ENCODE measurements at places on chromosomes 3 and 15.

DNA sequence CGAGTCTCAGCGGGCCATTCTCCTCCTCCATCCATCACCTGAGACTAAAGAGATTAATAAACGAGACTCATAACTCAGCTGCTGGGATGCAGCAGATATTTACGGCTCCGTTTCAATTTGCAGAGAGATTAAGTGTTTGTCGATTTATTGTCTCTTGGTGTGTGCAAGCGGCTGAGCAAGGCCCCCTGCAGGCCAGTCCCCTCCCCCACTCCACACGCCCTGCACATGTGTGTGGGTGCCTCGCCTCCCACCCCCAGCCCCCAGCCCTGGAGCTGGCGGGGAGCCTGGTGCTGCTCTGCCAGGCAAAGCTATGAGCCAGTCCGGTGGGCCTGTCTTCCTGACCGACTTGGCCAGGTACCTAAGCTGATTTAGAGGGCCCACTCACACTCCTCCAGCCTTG lies 63.0 kb downstream of the CYP11A1 start:
- DNase-seq, result no peak

- no peak for DNase-seq
Observed at GRCh38 chr15:77616072-77616471, 16.6 kb downstream of the LINGO1 start.

- DNase-seq, result no peak
Observed at GRCh38 chr3:30996467-30996866, 102.0 kb upstream of the GADL1 start.

GRCh38 chr15:100163961-100164360 lies 177.8 kb downstream of the ADAMTS17 start:
- no peak for DNase-seq

GRCh38 chr3:134879990-134880389 lies 84.9 kb downstream of the EPHB1 start:
- DNase-seq, result no peak

- no peak for DNase-seq
Observed at GRCh38 chr3:63067999-63068645, 192.9 kb upstream of the CADPS start.

DNA sequence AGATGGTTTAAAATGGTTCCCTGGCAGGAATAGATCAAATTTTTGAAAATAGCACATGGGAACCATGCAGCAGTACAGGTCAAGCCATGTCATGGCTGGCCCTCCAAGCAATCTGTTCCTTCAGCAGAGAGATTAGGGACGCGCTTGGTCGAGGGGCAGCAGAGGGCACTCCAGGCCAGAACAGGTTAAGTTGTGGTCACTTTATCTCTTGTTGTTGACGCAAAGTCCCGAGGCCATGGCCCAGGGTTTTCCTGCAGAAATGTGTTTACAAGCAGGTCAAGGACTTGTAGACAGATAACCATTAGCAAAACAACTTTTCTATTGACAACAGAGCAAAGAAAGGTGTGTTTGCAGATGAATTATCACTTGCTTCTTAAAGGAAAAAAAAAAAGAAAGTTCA lies 570.0 kb upstream of the NR2F2 start:
- DNase-seq, result no peak

- DNase-seq, result no peak
Observed at GRCh38 chr3:41508063-41508696, 308.9 kb downstream of the CTNNB1 start.

- DNase-seq, result no peak
Observed at GRCh38 chr3:4825436-4826236, 153.6 kb upstream of the BHLHE40 start.

- no peak for DNase-seq
Observed at GRCh38 chr3:122928396-122929187, 99.0 kb downstream of the SEMA5B start.

DNA sequence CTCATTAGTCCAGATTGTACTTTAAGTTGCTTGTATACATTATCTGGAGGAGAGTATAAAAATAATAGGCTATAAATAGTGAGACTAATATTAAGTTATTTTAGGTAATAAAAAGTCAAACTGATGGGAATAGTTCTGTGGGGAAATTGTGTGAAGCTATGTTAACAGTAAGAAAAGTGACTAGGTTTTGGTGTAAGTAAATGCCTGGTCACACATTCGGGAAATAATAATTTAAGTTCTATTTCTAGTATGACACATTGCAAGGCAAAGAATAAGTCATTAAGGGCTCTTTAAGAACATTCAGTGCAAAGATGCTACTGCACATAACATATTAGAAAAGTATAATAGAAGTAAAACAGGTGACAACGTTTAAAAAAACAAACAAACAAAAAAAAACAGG lies 18.8 kb upstream of the NRROS start:
- DNase-seq, result no peak

DNA sequence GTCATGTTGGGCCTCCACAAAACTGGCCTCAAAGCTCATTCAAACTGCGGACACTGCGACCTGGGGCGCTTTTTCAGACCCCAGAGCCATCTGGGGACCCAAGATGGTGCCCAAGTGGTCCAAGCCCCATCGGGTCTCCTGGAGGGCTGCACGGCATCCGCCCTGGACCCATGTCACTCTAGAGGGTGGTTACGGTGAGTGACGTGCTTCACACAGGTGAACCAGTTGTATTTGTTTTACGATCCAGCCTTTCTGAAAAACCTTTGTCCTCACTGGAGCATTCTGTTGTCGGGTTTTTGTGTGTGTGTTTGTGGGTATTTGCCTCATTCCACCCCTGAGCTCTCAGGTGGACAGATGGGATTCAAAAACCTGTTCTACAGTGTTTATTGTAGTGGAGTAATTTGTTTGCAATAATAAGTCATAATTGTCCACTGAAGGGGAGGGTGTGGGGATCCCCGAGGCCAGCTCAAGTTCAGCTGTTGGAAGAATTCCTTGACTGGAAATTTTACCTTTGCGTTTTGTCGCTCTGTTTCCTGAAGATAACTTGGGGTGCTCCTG lies 1.9 kb downstream of the SLC51A start:
- no peak for DNase-seq

GRCh38 chr15:75599401-75599800 lies 20.3 kb upstream of the PTPN9 start:
- DNase-seq, result no peak

DNA sequence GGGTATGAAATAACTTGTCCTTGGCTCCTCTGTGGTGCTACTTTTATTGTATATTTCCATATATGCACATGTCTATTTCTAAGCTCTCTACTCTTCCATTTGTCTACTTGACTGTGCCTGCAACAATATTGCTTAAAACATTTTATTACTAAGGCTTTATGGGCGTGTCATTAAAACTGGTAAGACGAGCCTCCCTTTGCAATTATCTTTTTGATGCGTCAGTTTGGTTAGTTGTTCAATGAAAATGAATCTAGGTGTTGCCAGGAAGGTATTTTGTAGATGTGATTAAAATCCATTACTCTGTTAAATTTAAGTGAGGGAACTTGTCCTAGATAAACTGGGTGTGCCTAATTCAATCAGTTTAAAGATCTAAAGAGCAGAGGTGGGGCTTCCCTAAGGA lies 12.9 kb upstream of the TRA2B start:
- DNase-seq, result no peak

- no peak for DNase-seq
Observed at GRCh38 chr3:195911946-195912270, 3.6 kb upstream of the TNK2 start.

DNA sequence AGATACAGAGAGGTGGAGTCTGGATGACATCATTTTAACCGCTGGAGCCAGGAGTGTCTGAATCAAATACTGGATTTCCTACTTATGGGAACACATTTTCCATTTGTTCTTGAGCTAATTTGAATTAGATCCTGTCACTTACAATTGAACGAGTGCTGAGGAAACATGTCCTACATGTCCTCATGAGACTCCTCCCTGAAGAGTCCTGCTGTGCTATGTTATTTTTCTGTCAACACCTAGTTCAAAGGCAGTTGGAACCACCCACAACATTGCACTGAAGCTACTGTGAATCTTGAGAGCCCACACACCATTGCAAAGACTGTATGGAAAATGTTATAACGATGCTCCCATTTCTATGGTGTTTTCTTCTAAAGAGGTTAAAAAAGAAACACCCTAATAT lies 123.5 kb upstream of the CRBN start:
- no peak for DNase-seq

- DNase-seq, result no peak
Observed at GRCh38 chr3:54146506-54147239, 24.3 kb downstream of the CACNA2D3 start.

GRCh38 chr15:42102646-42103235 lies 8.4 kb upstream of the PLA2G4D start:
- DNase-seq, result no peak

DNA sequence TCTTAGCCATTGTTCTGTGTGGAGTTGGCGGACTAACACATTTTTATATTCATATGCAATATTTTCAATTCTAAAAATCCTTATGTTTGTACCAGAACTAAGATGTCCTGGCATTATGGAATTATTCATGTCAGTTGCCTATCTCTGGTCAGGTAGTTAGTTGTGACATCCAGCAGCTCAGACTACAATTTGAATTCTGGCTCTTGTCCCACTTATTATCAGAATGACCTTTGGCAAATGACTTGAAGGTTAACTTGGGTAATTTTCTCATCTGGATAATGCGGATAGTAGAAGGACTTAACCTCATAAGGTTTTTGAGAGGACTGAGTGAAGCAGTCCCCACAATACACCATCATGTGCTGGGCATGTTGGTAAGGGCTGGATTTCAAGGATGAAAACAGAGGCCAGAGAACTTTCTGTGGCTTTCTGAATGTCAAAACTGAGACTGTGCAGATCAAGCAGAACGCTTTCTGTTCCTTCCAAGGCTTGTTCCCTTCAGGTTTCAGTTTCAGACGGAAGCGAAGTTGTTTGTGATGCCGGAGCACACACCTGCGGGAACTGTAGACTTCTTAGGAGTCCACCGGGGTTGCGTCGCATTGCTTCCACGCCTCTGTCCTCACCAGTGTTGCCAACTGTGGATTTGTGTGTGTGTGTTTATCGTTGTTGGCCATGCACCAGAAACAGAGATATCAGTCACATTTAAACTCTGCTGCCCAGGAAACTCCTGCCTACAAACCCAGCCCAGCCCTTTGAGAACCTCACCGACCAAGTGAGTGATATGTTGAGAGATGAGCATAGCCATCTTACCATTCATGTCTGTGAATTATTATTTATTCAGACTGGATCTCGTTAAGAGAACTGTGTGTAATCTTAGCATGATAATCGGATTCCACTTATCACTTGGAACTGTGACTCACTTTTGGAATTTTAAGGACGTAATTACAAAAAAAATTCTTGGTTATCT lies 76.0 kb downstream of the PTPRG start:
- DNase-seq, result no peak

GRCh38 chr3:9078561-9079240 lies 115.4 kb upstream of the RAD18 start:
- DNase-seq, result no peak

- DNase-seq, result no peak
Observed at GRCh38 chr3:123383091-123384053, 65.5 kb downstream of the ADCY5 start.

GRCh38 chr3:125165189-125165947 lies 47.2 kb downstream of the SLC12A8 start:
- no peak for DNase-seq

- DNase-seq, result no peak
Observed at GRCh38 chr15:57343498-57343897, 32.8 kb upstream of the CGNL1 start.

GRCh38 chr3:24521420-24522145 lies 26.9 kb upstream of the THRB start:
- DNase-seq, result no peak

GRCh38 chr3:25572919-25573385 lies 91.8 kb downstream of the TOP2B start:
- no peak for DNase-seq

DNA sequence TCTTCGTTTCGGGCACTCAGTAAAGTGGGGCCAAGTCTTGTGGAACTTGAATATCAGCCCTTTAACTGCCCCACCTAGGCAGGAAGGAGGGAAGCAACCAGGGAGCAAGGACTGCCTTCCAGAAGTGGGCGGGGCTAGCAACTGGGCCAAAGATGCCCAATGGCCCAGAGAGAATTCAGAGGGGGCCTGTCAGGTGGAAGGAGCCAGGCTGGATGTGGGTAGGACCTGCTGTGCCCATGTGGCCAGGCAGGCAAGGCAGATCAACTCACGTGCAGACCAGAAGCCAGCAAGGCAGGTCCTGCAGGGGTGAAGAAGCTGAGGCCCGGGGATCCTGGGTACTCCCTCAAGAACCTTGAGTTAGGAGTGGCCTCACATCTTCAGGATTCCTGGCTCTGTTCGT lies 5.5 kb downstream of the MAP6D1 start:
- DNase-seq, result no peak

- DNase-seq, result no peak
Observed at GRCh38 chr15:89109238-89109637, 21.0 kb downstream of the ABHD2 start.

DNA sequence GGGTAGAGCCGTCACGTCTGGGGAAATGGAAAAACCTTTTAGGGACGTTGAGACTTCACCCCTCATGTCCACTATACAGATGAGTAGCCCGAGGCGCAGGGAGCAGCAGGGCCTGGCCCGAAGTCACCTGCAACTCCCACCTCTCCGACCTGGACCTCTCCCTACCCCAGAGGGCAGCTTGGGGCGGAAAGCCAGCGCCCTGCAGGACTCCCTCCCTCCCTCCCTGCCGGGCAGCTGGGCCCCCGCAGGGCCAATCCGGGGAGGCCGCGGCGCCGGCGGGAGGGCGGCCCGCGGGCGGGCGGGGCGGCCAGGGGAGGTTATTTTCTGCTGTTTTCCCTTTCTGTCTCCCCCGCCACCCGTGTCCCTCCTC lies 2.0 kb downstream of the WNT7A start:
- DNase-seq, result no peak

DNA sequence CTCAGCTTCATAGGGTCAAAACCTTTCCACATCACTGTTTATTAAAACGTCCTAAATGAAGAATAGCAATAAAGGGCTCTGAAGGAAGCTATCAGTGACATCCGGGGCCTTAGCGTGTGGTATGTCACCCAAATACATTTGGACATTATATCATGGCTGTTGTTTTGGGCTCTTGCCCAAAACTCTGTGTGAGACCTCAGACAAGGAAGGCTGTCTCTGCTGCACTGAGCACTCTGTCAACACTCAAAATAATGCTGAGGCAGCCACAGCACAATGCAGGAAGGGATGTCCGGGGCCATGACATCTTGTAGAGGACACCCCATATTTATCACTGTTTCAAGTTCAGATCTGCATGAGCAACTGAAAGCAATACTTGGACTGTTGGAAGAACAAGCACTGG lies 293.8 kb upstream of the WNT5A start:
- DNase-seq, result no peak

DNA sequence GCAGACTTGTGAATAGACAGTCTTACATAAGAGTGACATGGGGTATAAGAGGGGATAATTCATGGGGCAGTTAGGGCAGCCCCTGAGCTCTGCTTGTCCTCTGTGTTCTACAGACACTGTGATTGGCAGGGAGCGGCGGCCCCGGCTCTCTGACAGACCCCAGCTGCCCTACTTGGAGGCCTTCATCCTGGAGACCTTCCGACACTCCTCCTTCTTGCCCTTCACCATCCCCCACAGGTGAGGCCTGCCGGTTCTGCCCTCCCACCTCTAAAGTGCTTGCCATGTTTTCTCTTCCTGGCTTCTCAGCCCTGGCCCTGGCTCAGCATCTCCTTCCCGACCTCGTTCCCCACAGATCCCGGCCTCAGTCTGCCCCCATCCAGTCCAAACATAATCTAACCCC lies 3.4 kb downstream of the CYP1A2 start:
- no peak for DNase-seq
